Activated naive CD8-positive, alpha-beta T cell treated with anti-CD3 and anti-CD28 coated beads, Interleukin-2, amount 10 ng/mL, durations not matched to agents 7 days and 5 days (primary cell): ENCODE measurements at places on chromosomes 6 and 20. TPM values are rescaled to one million over a fixed set of nuclear protein-coding genes. Genes with fewer than 3 reads are reported as not detected.

- no peak for DNase-seq
These were observed 30.8 kb upstream of the CEP162 start for GRCh38 chr6:84258268-84258667.

GRCh38 chr20:51700809-51701285, 67.3 kb downstream of the ATP9A start:
- no peak for DNase-seq

- no peak for DNase-seq
These were observed 92.8 kb downstream of the TAF4 start for GRCh38 chr20:61972636-61973508.

DNA sequence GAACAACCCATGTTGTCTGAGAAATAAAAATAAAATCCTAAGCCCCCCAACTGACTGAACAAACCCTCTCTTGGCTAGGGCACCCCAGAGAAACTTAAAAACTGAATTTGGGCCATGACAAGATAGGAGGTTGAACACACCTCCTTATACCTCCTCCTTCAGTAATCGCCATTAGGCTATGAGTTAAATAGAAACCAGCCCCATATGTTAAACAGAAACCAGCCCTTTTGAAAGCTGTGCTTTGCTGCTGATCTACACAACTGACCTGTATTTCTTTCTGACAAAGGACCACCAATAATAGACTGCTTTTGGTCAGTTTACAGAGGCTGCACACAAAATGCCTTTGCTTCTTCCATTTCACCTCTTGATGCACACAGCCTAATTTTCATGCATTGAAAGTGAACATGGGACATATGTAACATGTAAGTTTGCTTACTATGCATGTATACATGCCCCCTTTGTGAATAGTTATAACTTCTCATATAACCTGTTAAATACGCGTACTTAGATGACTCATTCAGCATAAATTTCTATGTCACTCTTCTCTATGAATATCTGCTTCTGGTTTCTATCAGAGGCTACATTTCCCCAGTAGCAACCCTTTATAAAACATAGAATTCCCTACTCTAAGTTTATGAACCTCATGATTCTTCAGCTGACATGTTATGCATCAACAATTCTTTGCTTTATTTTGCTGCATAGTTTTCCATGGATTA, 462.9 kb downstream of the COL12A1 start:
- no peak for DNase-seq

DNA sequence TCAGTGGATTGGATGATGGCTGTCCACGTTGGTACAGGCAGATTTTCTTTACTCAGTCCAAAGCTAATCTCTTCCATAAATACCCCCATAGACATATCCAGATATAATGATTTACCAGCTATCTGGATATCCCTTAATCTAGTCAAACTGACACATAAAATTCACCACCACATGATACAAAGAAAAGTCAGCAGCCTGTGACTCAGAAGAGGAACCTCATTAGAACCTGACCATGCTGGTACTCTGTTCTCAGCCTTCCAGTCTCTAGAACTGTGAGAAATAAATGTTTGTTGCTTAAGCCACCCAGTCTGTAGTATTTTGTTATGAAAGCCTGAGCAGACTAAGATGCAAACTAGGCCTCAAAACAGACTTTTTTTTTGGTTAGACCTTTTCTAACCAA, 431.3 kb upstream of the RNF217 start:
- no peak for DNase-seq

DNA sequence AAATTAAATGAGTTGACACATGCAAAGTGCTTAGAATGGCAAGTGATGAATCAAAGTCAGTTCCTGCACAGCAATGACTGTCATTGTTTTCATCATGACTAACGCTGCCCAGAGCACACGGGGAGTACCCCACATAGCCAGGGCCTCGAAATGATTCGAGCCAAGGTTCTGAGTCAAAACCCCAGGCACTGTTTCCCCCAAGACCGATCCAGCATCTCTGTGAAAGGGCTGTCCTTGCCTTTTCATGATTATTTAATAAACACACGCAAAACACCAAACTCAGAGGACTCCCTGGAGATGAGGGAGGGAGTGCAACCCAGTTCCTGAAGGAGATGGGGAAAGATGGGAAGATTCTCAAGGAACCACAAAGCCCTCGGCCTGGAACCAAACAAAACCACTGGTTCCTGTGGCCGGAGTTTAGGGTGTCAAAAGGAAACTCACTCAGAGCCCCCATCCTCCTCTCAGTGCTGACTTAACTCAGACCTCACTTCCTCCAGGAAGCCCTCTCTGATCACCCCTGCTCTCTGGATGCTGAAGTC, 3.8 kb downstream of the PREX1 start:
- no peak for DNase-seq

GRCh38 chr6:83893024-83893423, 33.5 kb downstream of the CYB5R4 start:
- DNase-seq = no peak

DNA sequence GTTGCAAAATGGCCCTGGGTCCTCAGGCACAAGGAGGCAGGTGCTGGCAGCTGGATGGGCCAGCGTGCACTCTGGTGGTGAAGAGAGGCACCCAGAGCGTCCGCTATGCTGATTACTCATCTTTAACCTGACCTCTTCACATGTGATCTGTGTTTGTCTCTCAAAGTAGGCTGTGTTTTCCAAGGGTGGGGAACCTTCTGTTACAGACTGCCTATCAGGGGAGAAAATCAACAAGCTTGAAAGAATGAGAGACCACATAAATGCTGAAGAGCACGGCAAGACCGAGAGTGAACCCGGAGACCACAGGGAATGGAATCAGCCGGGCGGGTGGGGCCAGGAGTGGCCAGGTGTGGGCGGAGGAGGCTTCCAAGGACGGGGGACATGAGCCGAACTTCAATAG, 16.2 kb downstream of the BNIP5 start:
- DNase-seq = no peak

GRCh38 chr6:52603000-52603795, 26.3 kb upstream of the TRAM2 start:
- DNase-seq = no peak

GRCh38 chr6:149634315-149634714, 14.2 kb downstream of the KATNA1 start:
- no peak for DNase-seq

DNA sequence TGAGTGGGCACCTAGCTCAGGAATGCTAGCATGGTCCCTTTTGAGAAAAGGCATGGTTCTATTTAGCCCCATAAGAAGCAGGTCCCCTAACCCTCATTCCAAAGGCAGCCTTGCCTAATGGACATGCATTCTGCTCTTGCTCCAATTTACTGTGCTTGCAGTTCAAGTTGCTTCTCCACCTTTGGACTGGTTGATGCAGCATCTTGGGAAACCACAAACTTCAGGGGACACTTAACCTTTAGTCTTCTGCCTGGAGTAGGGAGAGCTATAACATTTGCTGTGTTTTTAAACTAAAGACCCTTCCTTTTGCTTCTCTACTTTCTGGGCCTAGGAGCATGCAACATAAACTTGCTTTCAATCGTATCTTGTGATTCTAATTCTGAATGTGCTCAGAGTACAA, 5.1 kb upstream of the PHF3 start:
- DNase-seq = no peak

GRCh38 chr6:90221403-90221802, 75.2 kb downstream of the BACH2 start:
- DNase-seq = no peak

DNA sequence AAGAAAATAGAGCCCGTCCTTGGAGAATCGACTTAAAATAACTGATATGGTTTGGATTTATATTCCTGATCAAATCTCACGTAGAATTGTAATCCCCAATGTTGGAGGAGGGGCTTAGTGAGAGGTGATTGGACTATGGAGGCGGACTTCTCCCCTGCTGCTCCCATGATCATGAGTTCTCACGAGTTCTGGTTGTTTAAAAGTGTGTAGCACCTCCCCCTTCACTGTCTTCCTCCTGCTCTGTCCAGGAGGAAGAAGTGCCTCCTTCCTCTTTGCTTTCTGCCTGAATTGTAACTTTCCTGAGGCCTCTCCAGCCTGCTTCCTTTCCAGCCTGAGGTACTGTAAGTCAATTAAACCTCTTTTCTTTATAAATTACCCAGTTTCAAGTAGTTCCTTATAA, 529.2 kb downstream of the HAO1 start:
- DNase-seq = no peak

The SLC17A3 gene
- 0.23 TPM for total RNA-seq

DNA sequence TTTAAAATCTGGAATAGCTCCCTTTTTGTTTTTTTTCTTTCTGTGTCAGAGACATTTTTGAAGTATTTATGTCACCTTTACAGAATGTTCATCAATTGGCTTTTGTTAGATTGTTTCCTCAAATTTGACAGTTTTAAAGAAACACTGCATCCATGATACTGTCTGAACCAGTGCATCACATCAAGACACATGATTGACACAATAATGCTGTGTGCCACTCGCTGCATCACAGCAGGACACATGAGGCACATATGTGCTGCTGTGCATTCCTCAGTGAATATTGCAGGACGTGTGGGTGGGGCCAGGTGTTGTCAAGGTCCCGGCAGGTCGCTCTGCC, 37.4 kb downstream of the ERMARD start:
- DNase-seq = no peak

The MUC22 gene
- total RNA-seq = not detected

GRCh38 chr6:12967686-12968085, 251.1 kb downstream of the PHACTR1 start:
- DNase-seq = no peak

DNA sequence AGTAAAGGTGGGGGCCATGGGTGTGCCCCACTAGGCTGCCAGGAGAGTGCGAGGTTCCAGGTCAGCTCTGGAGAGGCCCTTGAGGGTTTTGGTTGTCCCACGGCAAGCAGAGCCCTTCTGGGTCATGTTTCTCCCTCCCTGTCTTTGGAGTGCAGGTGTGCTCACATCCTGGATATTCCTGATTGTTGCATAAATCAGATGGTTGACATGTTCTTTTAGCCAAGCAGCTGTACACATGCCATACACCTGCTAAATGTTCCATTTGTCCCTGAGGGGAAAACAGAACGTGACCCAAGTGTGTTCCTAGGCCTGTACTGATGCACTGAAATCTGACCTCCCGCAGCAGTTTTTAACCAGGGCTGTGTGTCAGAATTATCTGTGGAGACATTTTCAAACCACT, 77.5 kb upstream of the BEND3 start:
- no peak for DNase-seq

The LY86 gene
- total RNA-seq = 5.7 TPM

DNA sequence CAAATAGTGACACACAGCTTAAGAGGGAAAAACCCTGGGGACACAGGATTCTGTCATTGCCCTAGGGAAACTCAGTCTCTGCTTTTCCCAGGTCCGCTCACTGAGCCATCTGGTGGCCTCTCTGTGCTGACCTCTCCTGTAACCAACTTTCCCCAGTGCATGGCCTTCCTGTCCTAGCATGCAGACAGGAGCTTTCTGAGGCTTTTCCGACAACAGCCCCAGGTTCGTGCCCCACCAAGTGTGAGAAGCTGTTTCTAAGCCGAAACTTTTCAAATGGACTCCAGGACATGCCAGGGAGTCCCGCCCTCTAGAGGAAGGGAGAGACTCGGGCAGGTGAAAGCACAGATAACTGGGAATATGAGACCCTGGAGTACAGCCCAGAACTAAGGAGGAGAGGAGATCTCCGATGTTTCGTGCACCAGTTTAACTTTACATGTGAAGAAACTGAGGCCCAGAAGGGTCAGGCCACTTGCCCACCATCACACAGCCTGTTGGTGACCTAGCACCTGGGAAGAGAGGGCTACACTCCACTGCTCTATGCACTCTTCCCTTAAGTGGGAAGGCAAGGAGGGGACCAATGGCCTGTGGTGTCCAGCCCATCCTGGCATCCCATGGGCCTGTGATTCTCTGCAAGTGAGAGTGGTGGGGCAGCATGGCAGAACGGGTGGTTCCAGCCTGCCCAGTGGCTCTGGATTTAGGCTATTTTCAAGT, 46.2 kb downstream of the RPP40 start:
- DNase-seq = no peak

DNA sequence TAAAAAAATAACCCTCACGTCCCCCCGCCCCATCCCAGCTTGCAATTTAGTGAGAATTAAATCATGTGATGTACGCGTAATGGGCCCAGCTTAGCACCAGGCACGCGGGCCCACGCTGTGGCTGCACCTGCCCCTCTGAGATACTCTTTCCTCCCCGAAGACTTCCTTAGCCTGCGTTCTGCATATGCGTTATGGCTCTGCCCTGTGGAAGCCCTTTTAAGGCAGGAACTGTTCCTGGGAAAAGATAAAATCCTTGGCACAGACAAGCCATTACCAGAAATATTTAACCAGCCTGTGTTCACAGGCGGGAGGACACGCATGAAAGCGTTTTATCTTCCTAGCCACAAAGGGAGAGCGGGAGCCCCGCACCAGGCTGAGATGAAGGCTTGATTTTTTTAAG, 311.0 kb downstream of the LRFN2 start:
- no peak for DNase-seq

The KCNB1 gene
- 0.09 TPM for total RNA-seq

DNA sequence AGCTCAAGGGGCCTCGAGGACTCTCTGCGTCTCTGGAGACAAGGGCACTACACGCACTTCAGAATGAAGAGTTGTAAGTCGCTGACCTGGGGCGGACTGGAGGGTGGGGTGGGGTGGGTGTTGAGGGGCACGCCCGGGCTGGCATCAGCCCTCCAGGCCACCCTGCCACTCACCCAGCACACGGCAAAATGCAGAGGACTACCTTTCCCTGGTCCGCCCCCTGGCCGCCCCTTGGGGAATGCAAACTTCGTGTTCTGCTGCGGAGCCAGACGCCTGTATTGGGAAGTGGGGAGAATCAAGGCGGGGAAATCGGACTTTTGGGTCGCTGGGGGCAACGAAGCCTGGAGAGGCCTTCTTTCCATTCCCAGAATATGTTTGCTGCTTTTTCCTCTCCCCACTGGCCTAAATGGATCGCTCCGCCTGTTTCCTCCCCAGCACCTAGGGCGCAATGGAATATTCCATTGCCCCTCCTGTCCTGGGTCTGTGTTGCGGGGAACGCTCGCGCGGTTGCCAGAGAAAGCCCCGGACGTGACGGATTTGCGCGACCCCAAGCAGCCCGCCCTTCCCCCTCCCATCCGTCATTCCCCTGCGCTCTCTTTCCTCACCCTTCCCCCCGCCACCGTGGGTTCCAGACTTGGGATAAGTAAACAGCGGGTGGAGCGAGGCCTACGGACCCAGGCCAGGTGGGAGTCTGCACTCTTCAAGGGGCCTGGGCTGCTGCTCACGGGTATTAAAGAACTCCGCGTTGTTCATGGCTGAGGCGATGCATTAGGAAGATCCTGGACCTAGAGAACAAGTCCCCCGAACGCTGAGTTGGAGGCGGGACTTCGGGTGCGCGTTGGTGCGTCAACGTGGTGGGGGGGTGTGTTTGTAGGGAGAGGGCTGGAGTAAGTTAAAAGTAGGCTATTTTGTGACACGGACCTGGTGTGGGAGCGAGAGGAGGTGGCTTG, at the start of gene PPT2:
TSS of gene PPT2 (plus strand) at position 578 of the 950 bp plus-strand sequence. CDS start 454 bp downstream, outside the sequence.
- DNase-seq = peak; percentile 81

- no peak for DNase-seq
These were observed 20.9 kb downstream of the CCDC167 start for GRCh38 chr6:37478827-37479226.

DNA sequence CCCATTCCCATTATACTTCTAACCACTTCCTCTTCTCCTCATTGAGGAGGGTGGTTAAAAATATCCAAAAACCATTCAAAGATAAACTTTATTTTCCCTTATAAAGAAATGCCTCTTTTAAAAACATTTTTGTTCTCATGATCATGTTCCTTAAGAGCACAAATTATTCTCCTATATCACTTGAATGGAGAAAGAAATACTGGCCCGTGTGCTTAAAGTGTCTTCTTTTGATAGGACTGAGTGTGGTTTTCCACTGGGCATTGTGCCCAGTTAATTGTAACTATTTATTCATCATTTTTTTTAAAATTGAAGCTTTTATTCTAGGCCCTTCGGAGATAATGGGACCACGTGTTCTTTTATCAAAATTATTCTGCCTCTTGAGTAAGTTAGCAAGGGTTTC, 871.5 kb downstream of the QKI start:
- no peak for DNase-seq

- DNase-seq = no peak
These were observed 932.0 kb downstream of the C6orf118 start for GRCh38 chr6:164377348-164377918.

The ADGB gene
- total RNA-seq = not detected
